Fibroblast of skin of right quadriceps (primary cell): ENCODE measurements at places on chromosomes 13 and 19.

GRCh38 chr13:79870123-79870522 lies 389.2 kb downstream of the NDFIP2 start:
- DNase-seq: peak; percentile 32

- DNase-seq: no peak
Observed at GRCh38 chr19:47891622-47891922, 5.5 kb upstream of the SULT2A1 start.

GRCh38 chr13:19596960-19597361 lies 35.6 kb upstream of the TPTE2 start:
- no peak for DNase-seq

GRCh38 chr19:42794765-42795164 lies 29.3 kb upstream of the PSG8 start:
- no peak for DNase-seq
